ENCODE measurements at places on chromosomes 4 and X.

GRCh38 chr4:169098532-169098931 lies 88.5 kb upstream of the CBR4 start:
- DNase-seq = peak; percentile 26

GRCh38 chr4:139419388-139419914 lies 34.5 kb upstream of the RAB33B start:
- peak; percentile 49 for DNase-seq

DNA sequence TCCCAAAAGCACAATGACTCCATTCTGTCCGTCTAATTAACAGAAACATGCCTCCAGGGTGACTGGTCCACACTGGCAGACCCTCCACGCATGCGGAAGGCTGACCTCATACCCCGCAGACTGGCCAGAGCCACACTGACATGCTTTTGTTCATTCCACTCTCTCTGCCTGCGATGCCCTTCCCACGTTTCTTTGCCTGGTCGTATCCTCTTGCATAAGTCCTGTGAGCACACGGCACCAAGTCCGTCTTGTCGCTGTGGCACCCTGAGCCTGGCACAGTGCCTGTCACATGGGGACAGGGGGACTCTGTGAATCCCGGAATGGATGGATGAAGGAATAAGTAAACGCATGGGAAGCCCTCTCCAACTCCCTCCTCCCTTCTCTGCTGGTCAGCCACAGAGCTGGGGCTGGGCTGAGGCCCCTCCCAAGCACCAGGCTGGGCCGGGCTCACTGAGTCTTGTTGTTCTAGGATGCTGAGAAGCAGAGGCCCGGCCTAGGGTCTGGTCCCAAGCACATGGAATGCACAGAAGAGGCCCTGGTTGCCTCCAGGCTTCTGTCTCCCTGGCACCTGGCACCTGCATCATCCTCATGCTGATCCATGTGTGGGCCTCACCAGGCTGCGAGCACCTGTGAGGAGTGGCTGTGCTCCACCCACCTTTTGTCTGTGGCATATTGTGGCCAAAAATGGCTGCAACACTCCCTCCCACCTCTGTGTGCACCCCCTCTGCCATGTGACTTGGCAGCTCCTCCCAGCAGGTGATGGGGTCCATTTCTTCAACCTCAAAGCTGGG lies 38.9 kb upstream of the C4orf50 start:
- DNase-seq = no peak

- no peak for DNase-seq
Measured at GRCh38 chr4:104493081-104493831, 1.4 kb downstream of the CXXC4 start.

GRCh38 chrX:46317163-46317562 lies 228.1 kb downstream of the ZNF674 start:
- no peak for DNase-seq

- DNase-seq = no peak
Measured at GRCh38 chrX:150530821-150531220, 37.6 kb upstream of the MTM1 start.

- DNase-seq = no peak
Measured at GRCh38 chrX:139877710-139878414, 55.0 kb downstream of the ATP11C start.

Data from NAMALWA (cell line).